ENCODE measurements at places on chromosomes 7 and 10.

DNA sequence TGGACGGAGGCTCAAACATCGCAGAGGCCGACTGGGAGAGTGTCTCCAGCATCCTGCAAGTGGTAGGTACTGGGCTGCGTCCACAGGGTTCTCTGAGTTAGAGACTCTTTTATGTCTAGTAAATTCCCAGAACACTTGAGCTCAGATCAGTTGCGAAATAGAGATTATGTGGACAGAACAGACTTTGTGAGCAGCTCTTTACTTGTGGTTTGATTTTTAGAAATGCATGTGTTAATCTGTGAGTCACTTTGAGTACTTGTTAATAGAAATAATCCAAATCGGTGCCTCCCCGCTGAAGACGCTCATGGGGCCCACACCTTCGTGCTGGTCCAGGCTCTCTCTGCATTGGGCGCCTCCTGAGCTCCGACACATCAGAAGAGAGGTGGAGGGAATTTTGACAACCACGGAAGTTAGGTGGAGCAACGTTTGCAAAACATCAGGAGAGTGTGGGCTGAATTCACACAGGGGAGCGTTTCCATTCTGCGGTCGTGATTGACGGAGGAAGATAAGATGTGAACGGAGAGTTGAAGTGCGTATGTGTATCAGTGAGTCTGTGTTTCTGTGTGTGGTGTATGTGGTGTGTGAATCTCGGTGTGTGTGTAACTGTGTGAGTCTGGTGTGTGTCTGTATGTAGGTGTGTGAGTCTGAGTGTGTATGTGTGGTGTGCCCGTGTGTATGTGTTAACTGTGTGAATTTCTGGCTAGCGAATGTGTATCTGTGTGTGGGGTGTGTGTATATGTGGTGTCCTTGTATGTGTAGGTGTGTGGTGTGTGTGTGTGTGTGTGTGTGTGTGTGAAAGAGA is 32.1 kb downstream of the PFKP start:
- DNase-seq: no peak

- no peak for DNase-seq
Observed at GRCh38 chr10:124562425-124563060, 100.9 kb downstream of the LHPP start.

- DNase-seq: no peak
Observed at GRCh38 chr10:114577133-114577532, 80.9 kb downstream of the ABLIM1 start.

DNA sequence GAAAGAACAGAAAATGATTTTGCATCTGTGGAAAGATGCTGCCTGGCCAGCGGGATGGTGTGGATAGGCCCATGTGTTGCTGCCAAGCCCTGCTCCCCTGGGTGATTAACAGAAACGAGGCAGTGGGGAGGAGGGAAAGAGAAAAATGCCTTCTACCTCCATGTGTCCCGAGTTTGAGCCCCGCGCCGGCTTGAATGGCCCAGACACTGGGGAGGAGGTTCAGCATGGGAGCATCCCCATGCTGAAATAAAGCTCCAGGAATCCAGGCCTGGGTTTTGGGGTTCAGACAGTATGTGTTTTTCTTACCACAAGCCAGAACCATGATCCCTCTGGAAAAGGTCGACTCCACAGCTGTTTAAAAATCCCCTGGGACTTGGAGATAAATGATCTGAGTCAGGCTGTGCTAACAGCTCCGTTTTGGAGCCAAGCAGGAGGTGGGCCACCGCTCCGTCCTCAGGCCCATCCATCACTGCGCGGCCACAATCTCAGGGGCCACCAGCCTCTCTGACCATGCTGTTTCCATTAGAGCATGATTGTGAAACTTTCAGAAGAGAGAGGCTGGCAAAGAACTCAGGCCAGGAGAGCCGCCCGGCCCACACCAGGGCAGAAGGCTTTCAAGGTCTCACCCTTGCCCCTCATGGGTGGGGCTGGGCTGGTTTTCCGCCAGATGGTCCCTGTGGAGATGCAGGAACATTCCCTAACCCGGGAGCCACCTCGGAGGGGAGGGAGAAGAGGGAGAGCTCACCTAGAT is 299.7 kb downstream of the ZEB1 start:
- peak; percentile 72 for DNase-seq

- no peak for DNase-seq
Observed at GRCh38 chr7:66052447-66052846, 23.2 kb upstream of the ASL start.

- no peak for DNase-seq
Observed at GRCh38 chr7:140541513-140542227, 62.4 kb upstream of the MKRN1 start.

GRCh38 chr10:17031637-17032635 is 97.7 kb downstream of the CUBN start:
- no peak for DNase-seq

Data from aorta (tissue), 5 donors.